ENCODE measurements at places on chromosomes 5 and 9. TPM values are rescaled to one million over a fixed set of nuclear protein-coding genes. Genes with fewer than 3 reads are reported as not detected.

The SLC27A6 gene
- 0.11 TPM for total RNA-seq

The ELOVL7 gene
- 0.09 TPM for total RNA-seq

The LHX6 gene
- 0.09 TPM for total RNA-seq

The CREB3 gene
- 33.7 TPM for total RNA-seq

The PCDHGA6 gene
- 2.4 TPM for total RNA-seq

The RMI1 gene
- 6.7 TPM for total RNA-seq

The FST gene
- total RNA-seq, result 10.1 TPM

The GOLPH3 gene
- total RNA-seq, result 63.4 TPM

The AGGF1 gene
- total RNA-seq, result 19.5 TPM

The ACOT12 gene
- not detected for total RNA-seq

The ADAMTS16 gene
- total RNA-seq, result under 0.01 TPM

The PCDHGC5 gene
- total RNA-seq, result 0.52 TPM

The CDK5RAP2 gene
- total RNA-seq, result 16.1 TPM

The PTGER4 gene
- total RNA-seq, result 4.9 TPM

The IL13 gene
- not detected for total RNA-seq

The IFNA8 gene
- total RNA-seq, result not detected

The TRIM7 gene
- total RNA-seq, result 1.7 TPM

Measured in dermis lymphatic vessel endothelial cell (primary cell).